Pancreas (tissue), 10 donors: ENCODE measurements at places on chromosomes 16 and 17. TPM values are rescaled to one million over a fixed set of nuclear protein-coding genes. Genes with fewer than 3 reads are reported as not detected.

The TP53TG3 gene
- total RNA-seq: not detected

The CCT6B gene
- 1.2 TPM for total RNA-seq

The ADAD2 gene
- 0.19 TPM for total RNA-seq

The KRT33A gene
- not detected for total RNA-seq

The HOXB5 gene
- 0.19 TPM for total RNA-seq

The SLC5A2 gene
- total RNA-seq: 0.61 TPM

The SCARF1 gene
- total RNA-seq: 5.0 TPM

The ENGASE gene
- total RNA-seq: 22.9 TPM

The CCDC92B gene
- total RNA-seq: 0.72 TPM

The C17orf50 gene
- 0.17 TPM for total RNA-seq

The G6PC1 gene
- not detected for total RNA-seq

The ATPAF2 gene
- total RNA-seq: 11.2 TPM

The CYBA gene
- total RNA-seq: 135 TPM

The DNAH17 gene
- total RNA-seq: not detected

The MPP2 gene
- total RNA-seq: 1.6 TPM

The DNAI2 gene
- not detected for total RNA-seq

The CCL8 gene
- total RNA-seq: not detected

The CCL16 gene
- not detected for total RNA-seq

The NOB1 gene
- 71.2 TPM for total RNA-seq

The CACNG5 gene
- total RNA-seq: 0.43 TPM

The NPIPA2 gene
- 2.2 TPM for total RNA-seq

The CX3CL1 gene
- total RNA-seq: 15.0 TPM

The HAP1 gene
- 1.6 TPM for total RNA-seq

The HOXB6 gene
- total RNA-seq: 0.32 TPM

The IGFALS gene
- 1.4 TPM for total RNA-seq

The PITPNM3 gene
- 2.6 TPM for total RNA-seq

The DYNLRB2 gene
- 0.46 TPM for total RNA-seq

The TEKT1 gene
- not detected for total RNA-seq

The NT5C gene
- 14.4 TPM for total RNA-seq

The NOG gene
- 0.13 TPM for total RNA-seq

The KCNJ2 gene
- 0.72 TPM for total RNA-seq

The TNS4 gene
- total RNA-seq: 0.24 TPM

The KRTAP9-6 gene
- not detected for total RNA-seq

The SDR42E2 gene
- total RNA-seq: not detected

The MIF4GD gene
- total RNA-seq: 15.3 TPM

The HOXB1 gene
- total RNA-seq: not detected

The PRR29 gene
- total RNA-seq: 0.14 TPM

The GP1BA gene
- total RNA-seq: 0.06 TPM

The CA4 gene
- 22.5 TPM for total RNA-seq

The PRSS53 gene
- total RNA-seq: 1.3 TPM

The ACSM2A gene
- 0.28 TPM for total RNA-seq

The SLC16A13 gene
- total RNA-seq: 2.5 TPM

The PKMYT1 gene
- 0.73 TPM for total RNA-seq

The DUS2 gene
- 5.6 TPM for total RNA-seq

The MT1E gene
- 191 TPM for total RNA-seq

The JPH3 gene
- total RNA-seq: 0.09 TPM

The CLEC10A gene
- total RNA-seq: 0.28 TPM

The CCL1 gene
- total RNA-seq: not detected

The PYY gene
- total RNA-seq: not detected

The FOXN1 gene
- total RNA-seq: 0.09 TPM

The CACNG1 gene
- total RNA-seq: not detected

The MYCBPAP gene
- 1.1 TPM for total RNA-seq
